ENCODE measurements at places on chromosomes 12 and 14.

GRCh38 chr14:94677213-94677612 is 65.0 kb downstream of the SERPINA3 start:
- DNase-seq: no peak

GRCh38 chr14:100633406-100633805 is 46.2 kb upstream of the BEGAIN start:
- no peak for DNase-seq

- DNase-seq: no peak
Observed at GRCh38 chr12:116529048-116529447, 30.1 kb upstream of the MAP1LC3B2 start.

DNA sequence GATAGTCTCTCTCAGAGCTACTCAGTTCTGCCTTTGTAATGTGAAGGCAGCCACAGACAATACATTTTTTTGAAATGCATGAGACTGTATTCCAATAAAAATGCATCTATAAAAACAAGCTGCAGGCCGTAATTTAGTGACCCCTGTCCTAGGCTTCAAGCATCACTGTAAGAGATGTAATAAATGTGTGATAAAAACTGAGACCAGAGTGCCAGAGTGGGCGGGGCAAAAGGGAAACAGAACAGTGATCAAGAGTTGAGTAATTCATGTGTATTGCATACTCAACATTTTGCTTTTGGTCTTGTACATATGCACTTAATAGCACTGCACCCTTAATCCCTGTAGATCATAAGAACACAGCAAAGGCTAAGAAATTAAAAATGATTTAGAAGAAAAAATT is 743.5 kb downstream of the DIO2 start:
- DNase-seq: no peak

GRCh38 chr12:21561158-21561557 is 35.1 kb downstream of the SPX start:
- DNase-seq: no peak

DNA sequence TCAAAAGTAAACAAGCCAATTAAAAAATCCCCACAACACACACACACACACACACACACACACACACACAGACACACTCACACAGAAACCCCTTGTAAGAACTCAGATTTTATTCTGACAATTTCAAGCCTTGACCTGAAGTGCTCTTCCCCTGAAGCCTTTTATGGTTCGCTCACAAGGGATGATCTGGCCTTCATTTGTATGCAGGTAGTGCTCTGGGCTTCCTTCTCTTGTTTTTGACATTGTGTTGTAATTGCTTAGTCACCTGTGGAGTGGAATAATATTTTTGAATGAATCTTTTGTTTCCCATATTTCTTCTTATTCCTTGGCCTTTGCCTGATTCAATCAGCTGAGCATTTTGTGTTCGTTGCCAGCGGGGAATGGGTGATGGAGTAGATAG is 83.3 kb upstream of the CSRP2 start:
- no peak for DNase-seq

- DNase-seq: no peak
Observed at GRCh38 chr12:78171061-78171460, 340.4 kb downstream of the NAV3 start.

GRCh38 chr14:91866511-91867295 is 633 bp downstream of the TC2N start:
- DNase-seq: no peak

DNA sequence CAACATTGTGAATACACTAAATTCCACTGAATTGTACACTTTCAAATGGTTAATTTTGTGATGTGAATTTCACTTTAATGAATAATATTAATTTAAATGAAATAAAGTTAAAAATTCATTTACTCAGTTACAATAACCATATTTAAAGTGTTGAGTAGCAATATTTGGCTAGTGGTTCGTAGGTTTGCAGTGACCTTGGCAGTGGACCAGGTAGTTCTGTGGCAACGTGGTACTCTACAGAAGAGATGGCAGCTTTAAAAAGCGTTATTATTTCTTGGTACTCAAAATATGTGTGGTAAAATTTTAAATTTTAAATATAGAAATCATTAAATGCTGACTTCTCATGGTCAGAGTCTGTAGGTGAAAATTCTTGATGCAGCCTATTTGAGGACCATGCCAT is 51.6 kb downstream of the AEBP2 start:
- DNase-seq: no peak
